Nephron progenitor cell (in vitro differentiated cells): ENCODE measurements at places on chromosomes 4 and X.
A peak's percentile ranks its signal among the peaks of the same experiment; 100 is the strongest.

DNA sequence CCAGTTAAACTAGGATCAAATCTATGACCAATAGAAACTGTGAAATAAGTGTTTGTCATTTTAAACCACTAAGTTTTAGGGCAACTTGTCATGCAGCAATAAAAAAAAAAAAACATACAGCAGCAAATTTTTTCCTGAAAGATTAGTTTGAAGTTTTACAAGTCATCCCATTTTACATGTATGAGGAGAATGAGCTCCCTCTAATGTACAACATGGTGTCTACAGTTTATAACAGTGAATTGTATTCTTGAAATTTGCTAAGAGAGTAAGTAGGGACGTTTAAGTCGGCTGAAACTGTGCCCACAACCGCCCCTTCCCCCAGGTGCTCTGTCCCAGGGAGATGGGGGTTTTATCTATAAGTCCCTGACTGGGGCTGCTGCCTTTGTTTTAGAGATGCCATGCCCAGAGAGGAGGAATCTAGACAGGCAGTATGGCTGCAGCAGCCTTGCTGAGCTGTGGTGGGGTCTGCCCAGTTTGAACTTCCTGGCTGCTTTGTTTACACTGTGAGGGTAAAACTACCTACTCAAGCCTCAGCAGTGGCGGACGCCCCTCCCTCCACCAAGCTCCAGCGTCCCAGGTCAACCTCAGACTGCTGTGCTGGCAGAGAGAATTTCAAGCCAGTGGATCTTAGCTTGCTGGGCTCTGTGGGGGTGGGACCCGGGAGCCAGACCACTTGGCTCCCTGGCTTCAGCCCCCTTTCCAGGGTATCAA, 499.3 kb upstream of the CT83 start:
- DNase-seq, result peak; percentile 12

GRCh38 chrX:54223581-54223980, 40.5 kb upstream of the FAM120C start:
- DNase-seq, result no peak

- no peak for DNase-seq
Measured at GRCh38 chrX:13088156-13088487, 43.7 kb upstream of the FAM9C start.

DNA sequence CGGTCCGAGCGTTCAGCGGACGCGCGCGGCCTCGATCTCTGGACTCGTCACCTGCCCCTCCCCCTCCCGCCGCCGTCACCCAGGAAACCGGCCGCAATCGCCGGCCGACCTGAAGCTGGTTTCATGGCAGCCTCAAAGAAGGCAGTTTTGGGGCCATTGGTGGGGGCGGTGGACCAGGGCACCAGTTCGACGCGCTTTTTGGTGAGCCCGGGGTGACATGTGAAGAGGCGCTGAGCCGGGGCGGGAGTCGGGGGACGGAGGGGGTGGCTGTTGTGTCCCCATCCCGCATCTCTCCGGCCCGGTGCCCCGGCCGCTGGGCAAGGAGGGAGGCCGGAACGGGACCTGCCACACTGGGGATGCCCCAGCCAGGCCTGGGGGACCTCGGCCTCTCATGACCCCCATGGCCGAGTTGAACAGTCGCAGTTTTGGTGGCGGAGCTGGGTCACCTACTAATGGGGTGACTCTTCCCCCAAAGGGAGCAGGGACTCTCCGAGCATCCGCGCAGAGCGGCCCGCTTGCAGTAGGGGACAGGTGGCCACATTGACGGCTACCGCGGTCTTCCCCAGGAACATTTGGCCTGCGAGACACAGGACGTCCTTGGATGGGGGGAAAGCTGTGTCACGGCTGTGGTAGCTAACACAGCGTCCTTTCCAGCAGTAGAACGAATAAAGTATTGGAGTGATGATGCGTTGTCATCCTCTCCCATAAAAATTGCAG, at the start of gene GK:
Gene GK (plus strand): TSS at position 9 of the 717 bp plus-strand sequence. CDS start 115 bp downstream, at position 124.
- no peak for DNase-seq

- DNase-seq, result no peak
Measured at GRCh38 chrX:115632455-115632854, 71.5 kb downstream of the PLS3 start.

- DNase-seq, result no peak
Measured at GRCh38 chr4:122099896-122100295, 52.2 kb upstream of the BLTP1 start.

DNA sequence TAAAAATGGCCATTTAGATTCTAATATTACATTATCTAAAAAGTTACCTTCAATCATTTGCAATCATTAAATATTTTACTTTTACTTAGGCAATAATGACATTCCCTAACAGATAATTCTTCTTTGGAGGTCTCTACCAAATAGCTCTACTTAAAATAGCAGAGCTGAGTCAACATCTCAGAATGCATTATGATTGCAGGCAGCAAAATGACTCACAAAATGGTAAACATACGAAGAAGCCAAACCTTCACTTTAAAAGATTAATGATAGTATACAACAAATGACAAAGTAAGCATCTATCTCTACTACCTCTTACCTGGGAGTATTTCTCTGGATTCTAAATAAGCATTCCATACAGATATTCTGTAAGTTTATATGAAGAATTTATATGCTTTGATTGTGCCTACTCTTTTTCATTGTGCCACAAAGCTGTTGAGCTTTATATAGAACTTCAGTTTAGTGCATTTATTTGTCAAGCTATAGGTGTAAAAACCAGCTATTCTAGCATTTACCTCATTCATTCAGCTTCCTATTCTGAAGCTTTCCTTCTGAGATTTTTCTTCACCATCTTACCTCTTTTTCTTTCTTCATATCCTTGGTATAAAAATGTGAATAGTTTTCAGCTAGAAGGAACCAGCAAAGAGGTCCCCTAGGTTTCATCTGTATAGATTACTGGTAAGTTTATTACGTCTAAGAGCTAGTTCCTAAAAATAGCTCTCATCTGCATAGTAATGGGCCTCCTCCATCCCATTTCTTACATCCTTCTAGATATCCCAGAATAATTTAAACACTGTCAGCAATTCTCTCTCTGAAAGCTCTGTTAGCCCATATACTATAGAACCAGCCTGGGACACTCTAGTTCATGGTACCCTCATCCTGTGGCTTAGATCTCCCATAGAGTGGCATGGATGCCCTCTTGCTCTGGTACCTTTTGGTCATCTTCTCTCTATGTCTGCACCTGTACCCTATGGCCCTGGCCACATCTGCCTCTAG, 17.2 kb upstream of the SPCS3 start:
- no peak for DNase-seq

DNA sequence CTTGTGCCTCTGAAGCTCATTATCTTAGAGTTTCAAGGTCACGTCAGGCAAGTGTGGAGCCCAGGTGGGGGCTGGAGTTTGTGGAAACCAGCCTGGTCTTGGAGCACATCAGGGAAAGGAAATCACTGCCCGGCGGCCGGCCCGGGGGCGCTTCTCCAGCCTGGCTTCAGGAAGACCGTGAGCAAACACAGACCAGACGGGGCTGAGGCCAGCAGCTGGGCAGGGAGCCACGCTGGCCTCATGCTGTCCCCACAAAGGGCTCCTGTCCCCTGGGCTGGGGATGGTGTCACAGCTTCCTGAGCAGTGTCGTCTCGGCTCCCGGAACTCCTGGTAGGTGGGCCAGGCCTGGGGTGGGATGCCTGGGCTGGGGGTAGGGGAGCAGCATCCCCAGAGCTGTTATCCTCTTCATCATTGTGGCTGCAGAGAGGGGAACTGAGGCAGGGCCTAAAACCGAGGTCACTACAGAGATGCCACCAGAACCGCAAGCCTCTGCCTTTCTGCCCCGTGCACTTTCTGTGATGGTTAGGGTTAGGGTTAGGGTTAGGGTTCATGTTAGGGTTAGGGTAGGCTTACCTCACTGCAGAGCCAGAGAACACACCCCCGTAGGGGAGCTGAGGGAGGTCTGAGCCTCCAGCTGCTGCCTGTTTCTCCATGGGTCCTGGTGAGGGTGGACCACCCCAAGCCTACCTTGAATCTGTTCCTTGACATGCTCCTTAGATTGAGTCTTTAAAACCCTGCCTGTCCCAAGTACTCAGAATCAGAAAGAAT, 77.5 kb downstream of the HTRA3 start:
- no peak for DNase-seq

DNA sequence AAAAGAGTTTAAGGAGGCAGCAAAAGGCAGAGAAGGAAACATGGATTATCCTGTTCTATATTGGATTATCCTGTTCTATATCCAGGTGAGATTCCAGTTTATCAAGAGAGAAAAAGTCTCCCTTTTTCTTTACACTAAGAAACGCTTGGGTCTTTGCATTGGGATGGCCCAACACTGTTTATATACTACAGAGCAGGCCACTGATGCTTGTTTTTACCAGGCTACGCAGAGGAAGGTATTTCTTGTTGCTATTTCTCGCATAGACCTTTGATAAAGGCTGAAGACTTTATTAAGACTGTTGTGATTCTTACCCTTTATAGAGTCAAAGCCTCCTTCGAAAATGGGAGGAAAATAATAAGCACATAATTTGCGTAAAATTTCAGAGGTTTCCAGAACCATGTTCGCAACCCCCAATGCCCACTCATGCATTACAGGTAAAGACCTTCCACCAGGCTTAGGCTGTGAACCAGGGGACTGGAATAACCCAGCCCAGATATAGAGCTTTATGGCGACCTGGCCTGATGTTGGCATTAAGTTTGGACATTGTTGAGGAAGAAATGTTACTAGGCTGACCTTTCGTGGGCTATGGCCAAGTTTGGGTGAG, 218.3 kb downstream of the PTTG2 start:
- no peak for DNase-seq

GRCh38 chr4:183468210-183469095, 24.0 kb downstream of the CDKN2AIP start:
- DNase-seq, result no peak

- no peak for DNase-seq
Measured at GRCh38 chr4:38757945-38758600, 24.7 kb downstream of the TLR10 start.

DNA sequence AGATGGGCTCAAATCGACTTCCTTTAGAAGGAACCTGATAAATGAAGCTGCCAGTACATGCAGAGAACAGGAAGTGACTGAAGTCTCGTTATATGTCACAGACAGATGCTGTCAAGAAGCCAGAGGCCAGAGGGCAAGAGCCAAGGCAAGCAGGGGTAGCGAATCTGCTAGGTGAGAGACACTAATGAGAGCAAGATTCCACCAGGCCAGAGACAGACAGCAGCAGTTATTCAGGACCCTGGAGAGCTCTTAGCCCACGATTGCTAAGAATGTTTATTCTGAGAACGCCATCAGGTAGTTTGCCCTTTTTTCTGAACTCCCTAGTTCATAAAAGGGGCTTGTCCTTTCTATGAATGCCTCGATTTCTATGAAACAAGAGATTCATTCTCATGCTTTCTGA, 73.7 kb downstream of the BEND2 start:
- DNase-seq, result peak; percentile 60

- no peak for DNase-seq
Measured at GRCh38 chrX:19195243-19195610, 73.0 kb upstream of the ADGRG2 start.

DNA sequence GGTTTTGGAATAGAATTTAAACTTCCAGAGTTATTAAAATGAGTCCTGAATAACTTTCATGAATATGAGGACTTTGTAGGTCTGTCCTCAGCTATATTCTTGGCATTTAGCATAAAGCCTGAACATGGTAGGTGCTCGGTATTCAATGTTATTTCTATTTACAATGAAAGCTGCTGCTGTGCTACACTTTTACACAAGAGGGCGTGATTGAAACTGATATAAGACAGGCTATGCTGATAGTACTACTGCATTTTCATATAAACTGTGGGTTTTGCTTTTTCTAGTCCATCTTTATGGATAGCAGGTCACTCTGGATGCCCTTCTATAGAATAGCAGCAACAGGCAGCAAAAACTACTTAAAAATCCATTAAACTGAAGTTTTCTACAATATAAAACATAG, 12.3 kb upstream of the GNPDA2 start:
- DNase-seq, result no peak

DNA sequence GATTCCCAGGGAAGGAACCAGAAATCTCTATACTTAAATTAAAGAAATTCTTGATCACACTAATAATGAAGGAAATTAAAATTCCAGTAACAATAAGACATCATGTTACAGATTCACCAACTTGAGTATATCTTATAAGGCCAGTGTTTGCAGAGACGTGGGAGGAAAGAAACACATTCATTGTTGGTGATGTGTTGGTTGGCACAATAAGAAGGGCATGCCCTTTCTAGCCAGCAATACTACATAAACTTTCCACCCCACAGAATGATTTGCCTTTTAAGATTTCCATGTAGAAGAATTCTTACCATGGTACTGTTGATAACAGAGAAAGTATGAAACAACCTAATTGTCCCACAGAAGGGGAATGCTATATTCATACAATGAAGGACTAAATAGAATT, 581.5 kb downstream of the STIM2 start:
- DNase-seq, result no peak

- DNase-seq, result no peak
Measured at GRCh38 chr4:153467897-153468262, 1.7 kb downstream of the TMEM131L start.

DNA sequence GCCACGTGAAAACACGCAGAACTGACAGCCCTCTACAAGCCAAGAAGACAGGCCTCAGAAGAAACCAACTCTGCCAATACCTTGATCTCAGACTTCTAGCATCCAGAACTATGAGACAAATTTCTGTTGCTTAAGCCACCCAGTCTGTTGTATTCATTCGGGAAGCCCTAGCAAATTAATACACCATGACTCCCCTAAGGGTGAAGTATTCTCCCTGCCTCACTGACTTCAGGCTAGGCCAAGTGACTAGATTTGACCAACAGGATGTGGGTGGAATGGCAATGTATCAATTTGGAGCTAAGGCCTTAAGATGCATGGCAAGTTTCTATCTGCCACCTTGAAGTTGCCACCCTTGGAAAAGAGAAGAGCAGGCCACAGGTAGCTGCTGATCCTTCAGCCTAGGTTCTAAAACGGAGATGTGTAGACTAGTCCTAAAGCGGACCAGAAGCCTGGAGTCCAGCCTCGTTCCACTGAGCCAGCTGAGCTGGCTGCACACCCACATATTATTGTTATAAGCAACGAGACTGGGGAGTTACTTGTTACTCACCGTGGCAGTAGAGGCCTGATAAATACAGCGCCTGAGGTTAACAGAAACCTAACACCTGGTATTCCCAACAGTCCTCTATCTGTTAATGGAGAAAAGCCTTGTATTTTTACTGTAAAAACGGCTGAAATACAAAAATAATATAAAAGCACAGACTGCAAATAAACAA, 16.4 kb downstream of the SCARB2 start:
- DNase-seq, result no peak
